CD4-positive, alpha-beta T cell treated with Interleukin-4 for 1 hour (primary cell): ENCODE measurements at places on chromosomes 2 and 18.

DNA sequence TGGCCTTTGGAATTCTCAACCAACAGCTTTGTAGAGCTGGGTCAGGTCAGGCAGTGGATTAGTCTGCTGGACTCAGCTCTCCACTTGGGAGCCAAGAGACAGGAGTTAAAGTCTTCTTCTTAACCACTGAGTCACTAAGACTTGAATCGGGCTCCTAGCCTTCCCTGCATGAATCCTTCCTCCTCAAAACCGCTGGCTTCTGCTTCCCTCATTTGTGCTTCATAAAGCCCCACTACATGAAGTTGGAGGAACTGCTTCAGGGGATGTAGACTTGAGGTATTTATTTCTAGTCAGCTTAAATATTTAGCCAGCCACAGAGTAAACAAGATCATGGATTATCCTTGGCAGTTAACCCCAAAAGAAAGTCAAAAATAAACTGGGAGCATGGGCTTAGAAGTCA, 536.3 kb upstream of the TNP1 start:
- DNase-seq = no peak

DNA sequence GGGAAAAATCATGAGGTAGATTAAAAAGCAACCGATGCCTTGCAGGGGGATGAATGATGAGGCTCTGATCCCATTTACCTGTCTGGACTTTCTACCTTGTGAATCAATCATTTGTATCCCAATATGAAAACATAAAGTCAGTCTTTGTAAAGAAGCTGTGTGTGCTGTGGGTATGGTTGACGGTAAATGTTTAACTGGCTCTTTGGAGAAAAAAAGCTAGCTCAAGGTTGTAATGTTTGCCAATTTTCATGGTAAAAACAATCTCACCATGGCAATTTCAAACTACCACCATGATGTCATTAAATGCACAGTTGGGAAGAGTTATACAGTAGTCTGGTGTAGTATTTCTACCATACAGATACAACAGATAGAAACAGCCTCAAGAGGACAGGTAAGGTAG, 14.6 kb downstream of the TTR start:
- DNase-seq = no peak

GRCh38 chr2:68715353-68716041, 19.1 kb upstream of the ARHGAP25 start:
- peak; percentile 54 for DNase-seq

- no peak for DNase-seq
Observed at GRCh38 chr18:24584813-24585212, 124.4 kb downstream of the HRH4 start.

DNA sequence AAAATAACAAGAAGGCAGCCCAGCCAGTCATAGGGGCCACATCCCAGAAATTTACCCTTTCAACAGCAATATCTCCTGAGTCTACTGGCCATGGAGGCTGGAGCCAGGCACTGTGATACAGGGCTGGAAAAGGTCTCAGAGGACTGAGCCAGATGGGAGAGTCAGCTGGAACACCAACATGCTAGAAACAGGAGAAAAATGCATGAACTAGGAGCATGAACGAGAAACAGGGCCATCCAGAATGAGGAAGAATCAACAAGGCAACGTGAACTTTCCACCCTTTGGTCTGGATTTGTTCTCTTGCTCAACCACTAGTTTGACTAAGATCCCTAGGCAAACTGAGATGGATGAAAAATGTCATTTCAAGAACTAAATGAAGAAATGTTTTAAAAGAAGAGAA, 13.1 kb downstream of the PID1 start:
- no peak for DNase-seq

- DNase-seq = no peak
Observed at GRCh38 chr2:70202236-70202806, 11.5 kb upstream of the C2orf42 start.

DNA sequence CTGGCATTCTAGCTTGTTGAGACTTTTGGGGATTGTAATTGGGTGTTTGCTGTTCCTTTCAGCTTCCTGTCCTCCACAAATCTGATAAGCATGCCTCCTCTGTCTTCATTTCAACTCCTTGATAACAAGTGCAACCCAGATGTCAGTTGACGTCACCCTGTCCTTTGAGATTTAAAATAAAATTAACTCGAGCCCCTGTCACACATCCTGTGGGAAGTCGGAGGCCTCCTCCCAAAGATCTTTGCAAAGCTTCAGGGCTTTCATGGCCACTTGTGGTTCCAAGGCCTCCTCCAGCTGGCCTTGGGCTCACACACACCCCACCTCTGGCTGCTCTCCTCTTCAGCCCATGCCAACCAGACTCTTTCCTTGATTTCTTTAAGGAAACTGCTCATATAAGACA, 69.9 kb upstream of the ITGA6 start:
- DNase-seq = no peak

- DNase-seq = no peak
Observed at GRCh38 chr2:214543386-214543955, 132.6 kb downstream of the VWC2L start.

GRCh38 chr2:41949883-41950665, 97.7 kb upstream of the PKDCC start:
- DNase-seq = no peak

- peak; percentile 10 for DNase-seq
Observed at GRCh38 chr2:76197842-76198448, 487.2 kb upstream of the GCFC2 start.

- no peak for DNase-seq
Observed at GRCh38 chr18:13439461-13439860, 220.9 kb downstream of the LDLRAD4 start.

GRCh38 chr2:71927757-71928715, 219.6 kb downstream of the CYP26B1 start:
- DNase-seq = no peak

DNA sequence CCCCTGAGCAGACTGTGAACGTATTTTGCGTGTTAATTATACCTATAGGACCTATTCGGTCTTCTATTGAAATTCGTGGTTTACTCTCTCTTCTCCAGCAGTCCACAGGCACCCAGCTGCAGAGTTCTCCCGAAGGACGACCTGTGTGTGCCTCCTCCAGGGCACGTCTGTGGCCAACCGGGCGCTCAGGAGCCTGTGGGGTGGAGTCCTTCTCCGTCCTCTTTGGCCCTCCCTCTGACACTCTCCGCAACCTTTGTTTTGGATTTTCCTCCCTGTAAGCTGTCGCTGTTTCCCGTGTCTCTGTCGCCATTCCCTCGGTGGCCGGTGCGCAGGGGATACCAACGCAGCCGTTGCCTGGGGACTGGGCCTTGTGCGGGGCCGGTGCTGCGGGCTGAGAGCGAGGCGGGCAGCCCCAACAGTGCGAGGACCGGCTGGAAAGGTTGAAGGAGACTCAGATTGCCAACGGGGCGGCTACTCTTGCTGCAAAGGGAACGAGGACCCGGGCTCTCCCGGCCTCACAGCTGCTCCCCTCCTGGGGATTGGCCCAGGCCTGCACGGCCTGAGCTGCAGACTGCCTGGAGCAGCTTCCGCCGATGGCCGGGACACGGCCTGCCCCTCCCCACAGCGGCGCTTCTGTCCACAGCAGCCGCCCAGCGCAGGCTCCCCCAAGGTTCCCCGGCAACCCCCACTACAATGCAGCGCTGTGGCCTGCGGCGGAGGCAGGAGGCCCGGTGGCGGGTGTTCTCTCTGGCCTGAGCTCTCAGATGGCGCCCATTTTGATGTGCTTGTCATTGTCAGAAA, 221.0 kb downstream of the MTX2 start:
- no peak for DNase-seq

DNA sequence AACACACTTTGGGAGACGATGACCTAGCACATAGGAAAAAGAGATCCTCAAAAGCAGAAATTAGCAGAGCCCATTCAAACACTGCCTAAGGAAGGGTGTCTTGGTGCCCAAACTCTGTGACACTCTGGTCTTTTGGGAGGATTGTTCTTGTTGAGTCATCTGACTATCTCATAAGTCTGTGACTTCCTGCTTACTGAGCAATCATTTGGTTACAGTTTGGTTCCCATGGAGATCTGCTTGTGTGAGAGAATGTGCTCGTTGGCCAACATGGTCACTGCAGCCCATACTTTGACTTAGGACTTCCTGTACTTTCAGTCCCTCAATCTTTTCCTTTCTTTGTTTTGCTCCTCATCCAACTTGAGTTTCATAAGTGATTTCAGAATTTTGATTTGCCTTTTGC, 602.9 kb downstream of the NYAP2 start:
- DNase-seq = no peak

GRCh38 chr2:201448701-201449100, 2.6 kb downstream of the TRAK2 start:
- peak; percentile 46 for DNase-seq

- DNase-seq = no peak
Observed at GRCh38 chr2:180944372-180944771, 36.0 kb upstream of the UBE2E3 start.

- no peak for DNase-seq
Observed at GRCh38 chr2:6657855-6658254, 207.9 kb downstream of the CMPK2 start.
